NCI-H69 (cell line): ENCODE measurements at places on chromosomes 4 and X.

DNA sequence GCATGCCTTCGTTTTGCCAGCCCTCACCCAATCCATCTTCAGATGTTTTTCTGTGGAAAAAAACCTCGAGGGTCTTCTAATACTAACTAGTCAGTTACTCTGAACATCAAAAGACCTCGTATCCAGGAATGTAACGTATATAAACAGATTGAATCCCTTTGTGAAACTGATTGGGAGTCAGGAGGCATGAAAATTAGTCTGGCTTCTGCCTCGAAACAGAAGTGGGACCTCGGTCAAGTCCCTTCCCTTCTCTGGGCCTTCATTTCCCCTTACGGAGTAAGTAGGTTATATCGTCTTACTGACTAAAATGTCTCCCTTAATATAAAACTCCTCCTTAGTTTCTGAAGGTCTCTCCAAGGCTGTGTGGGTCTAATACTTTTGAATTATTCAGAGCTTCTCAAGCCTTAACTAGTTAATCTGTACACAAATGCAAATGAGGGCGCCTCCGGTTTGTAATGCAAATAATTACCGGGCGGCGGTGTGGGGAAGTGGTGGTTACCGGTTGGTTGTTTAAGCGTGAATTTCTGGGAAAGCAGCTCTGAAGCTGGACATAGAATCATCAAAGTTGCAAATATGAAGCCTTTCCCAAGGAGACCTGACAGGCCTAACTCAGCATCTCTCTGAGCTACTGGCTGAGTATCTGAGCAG lies 11.4 kb upstream of the NKRF start:
- DNase-seq = no peak

GRCh38 chrX:10698318-10698640 lies 77.9 kb upstream of the MID1 start:
- no peak for DNase-seq

GRCh38 chr4:74590476-74590875 lies 145.5 kb downstream of the AREG start:
- DNase-seq = no peak

DNA sequence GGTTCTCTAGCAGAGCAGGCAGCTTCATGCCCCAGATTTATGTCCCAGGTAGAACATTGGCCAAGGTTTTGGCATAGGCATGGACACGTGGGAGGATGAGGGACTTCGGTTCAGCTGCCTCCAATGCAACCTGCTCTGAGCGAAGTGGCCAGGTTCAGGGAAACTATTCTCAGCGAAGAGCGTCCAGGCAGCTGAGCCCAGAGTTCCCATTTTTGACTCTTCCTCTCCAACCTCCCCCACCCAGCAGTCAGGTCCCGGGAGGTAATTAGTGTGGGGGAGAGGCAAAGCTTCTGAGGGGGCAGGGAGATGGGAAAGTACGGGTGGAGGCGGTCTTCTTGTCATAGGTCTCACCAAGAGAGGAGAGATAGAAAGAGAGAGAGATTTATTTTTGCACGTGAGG lies 1.0 kb downstream of the GABRA4 start:
- DNase-seq = no peak

DNA sequence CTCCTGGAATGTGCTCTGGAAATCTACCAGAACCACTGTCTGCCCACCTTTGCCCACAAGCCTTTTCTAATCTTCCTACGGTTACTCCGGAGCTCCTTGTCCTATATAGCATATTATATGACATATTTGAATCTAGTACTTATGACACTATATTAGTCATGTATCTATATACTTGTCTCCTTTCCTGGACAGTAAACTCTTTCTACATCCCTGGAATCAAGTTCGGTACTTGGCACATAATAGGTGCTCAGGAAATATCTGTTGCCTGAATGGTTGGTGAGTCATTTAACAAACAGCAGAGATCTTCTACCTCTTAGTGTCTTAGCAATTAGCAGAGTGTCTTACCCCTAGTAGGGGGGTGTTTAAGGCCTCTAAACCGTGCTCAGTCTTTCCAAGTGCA lies 123.6 kb downstream of the RELL1 start:
- DNase-seq = no peak

GRCh38 chr4:17811078-17811603 lies 362 bp downstream of the NCAPG start:
- DNase-seq = peak; percentile 68

GRCh38 chr4:63348735-63349673 lies 1060.2 kb downstream of the TECRL start:
- no peak for DNase-seq

DNA sequence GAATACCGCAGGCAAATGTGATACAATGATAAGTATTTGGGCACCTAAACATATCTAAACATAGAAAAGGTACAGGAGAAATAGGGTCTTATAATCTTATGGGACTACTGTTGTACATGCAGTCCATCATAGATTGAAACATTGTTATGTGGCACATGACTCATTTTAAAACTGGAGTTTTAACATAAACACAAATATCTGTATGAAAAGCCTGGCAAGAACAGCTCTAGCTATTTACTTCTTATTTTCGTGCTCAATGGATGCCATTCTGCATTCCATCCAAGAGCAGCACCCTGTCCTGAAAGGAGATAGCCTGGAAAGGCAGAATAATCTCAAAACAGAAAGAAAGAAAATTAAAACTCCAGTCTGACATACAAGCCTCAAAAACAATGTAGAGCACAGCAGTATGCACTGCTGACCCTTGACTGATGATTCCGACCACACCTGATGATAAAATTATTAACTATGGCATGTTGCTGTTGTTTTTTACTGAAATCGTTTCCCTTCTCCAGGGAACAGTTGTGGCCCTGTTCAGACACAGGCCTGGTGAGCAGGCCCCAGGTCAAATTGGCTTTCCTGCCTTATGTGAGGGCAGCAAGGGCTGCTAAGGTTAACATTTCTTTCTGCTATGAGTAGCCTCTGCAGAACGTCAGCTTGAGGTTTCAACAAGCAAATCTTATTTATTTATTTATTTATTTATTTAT lies 152.7 kb downstream of the APBB2 start:
- DNase-seq = no peak

- DNase-seq = peak; percentile 11
Observed at GRCh38 chr4:11106759-11107158, 321.9 kb downstream of the HS3ST1 start.

DNA sequence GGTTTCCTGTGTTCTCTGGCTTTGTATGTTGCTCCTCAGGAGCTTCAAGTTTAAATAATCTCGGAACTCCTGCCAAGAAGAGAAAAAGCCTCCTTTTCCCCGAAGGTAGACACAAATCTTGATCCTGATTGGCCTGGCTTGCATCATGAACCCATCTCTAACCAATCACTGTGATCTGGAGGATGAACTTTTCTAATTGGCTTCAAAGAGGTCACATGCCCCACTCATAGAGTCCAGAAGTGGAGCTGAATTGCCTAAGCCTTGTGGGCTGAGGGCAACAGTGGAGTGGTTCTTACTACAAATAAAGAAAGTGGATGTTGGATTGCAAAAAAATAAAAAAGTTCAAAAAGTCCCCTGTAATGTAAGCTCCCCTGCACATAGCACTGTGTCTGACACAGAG lies 245.9 kb downstream of the MID1IP1 start:
- DNase-seq = no peak

- DNase-seq = no peak
Observed at GRCh38 chrX:458631-459061, 71.9 kb upstream of the PPP2R3B start.

GRCh38 chr4:78772526-78773091 lies 3.5 kb upstream of the BMP2K start:
- DNase-seq = no peak

DNA sequence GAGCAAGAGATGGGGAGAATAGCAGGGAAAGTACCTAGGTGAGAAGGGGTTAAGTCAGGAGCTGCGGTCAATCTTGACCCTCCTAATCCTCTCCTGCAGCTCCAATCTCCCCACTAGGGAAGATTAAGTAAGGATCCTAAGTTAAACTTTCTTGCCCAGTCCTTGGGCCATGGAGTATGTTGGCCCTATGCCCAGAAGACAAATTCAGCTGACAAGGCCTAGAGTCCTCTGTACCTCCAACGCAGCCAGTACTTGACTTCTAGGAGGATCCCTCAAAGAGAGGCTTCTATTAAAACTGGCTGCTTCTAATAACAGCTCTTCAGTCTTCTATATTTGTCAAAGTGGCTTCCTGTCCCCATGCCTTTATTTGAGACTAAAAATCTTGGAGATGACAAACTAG lies 1.4 kb downstream of the CLDN2 start:
- no peak for DNase-seq

GRCh38 chr4:101014417-101014816 lies 332.9 kb downstream of the PPP3CA start:
- peak; percentile 15 for DNase-seq

DNA sequence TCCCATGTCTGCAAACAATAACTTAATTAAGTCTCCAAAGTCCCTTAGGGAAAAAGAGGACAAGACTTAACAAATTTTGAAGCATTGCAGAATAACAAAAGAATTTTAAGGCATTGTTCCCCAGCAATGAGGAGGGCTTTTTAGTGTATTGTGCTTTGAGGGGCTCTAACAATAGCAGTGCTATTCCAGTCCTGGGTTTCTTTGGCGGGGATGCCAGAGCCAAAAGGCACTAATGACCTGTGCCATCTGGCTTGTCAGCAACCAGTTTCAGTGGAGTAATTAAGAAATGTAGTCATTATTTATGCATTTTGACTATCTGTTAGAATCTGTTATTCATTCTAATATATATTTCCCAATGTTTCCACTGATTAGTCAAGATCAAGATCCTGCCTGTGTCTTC lies 575.4 kb downstream of the SPRY1 start:
- DNase-seq = no peak

GRCh38 chrX:19883878-19884277 lies 3.5 kb downstream of the SH3KBP1 start:
- no peak for DNase-seq

DNA sequence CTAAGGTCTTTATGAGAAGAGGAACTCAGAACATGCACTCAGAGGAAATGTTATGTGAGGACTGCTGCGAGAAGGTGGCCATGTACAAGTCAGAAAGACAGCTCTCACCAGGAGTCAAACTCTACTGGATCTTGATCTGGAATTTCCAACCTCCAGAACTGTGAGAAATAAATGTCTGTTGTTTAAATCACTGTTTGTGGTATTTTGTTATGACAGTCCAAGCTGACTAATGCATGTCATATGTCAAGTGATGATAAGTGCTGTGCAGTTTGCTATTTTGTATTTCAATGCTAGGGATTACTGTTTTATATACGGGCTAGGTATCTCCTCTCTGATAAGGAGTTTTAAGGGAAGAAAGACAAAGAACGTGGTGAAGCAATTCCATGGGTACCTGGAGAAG lies 162.3 kb downstream of the CPEB2 start:
- DNase-seq = no peak

DNA sequence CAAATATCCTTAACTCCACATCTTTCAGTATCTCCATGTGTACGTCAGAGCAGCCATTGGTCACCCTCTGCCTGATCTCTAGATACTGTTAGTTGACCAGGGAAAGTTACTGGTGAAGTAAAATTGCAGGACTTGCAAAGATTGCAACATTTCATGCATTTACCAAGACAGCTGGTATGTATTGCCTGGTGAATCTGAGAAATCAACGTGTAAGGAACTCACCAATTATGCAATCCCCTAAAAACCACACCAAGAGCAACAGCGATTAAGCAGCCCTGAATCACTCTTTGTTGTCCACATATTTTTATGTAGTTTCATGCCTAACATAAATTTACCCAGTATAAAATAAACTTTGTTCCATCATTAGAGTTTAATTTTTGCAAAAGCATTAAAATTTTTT lies 271.2 kb downstream of the NLGN4X start:
- DNase-seq = no peak

DNA sequence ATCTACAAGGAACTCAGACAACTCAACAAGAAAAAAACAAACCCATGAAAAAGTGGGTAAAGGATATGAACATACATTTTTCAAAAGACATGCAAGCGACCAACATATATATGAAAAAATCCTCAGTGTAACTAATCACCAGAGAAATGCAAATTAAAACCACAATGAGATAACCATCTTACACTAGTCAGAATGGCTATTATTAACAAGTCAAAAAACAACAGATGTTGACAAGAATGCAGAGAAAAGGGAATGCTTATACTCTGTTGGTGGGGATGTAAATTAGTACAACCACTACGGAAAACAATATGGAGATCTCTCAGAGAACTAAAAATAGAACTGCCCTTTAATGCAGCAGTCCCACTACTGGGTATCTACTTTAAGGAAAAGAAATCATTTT lies 12.1 kb downstream of the NIPAL1 start:
- DNase-seq = no peak

- DNase-seq = no peak
Observed at GRCh38 chr4:174926958-174927357, 8.8 kb downstream of the ADAM29 start.

DNA sequence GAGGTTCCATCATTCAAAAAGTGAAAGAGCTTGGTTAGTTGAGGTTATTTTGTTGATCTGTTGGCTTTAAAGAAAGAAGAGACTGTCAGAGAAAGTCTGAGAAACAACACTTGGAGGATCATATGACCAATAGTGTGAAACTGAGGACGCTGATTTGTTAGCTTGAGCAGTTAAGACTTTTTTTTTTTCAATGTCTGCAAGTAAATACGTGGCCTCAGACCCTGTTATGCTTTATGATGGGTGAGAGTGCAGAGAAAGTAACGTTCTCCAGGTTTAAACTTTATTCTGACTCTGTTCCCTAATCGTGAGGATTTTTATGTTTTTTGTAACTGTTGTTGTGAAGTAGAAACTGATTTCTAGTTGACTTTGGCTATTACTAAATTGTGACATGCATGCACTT lies 45.9 kb downstream of the GAB1 start:
- peak; percentile 51 for DNase-seq

- peak; percentile 29 for DNase-seq
Observed at GRCh38 chr4:64857815-64858214, 448.6 kb upstream of the TECRL start.

DNA sequence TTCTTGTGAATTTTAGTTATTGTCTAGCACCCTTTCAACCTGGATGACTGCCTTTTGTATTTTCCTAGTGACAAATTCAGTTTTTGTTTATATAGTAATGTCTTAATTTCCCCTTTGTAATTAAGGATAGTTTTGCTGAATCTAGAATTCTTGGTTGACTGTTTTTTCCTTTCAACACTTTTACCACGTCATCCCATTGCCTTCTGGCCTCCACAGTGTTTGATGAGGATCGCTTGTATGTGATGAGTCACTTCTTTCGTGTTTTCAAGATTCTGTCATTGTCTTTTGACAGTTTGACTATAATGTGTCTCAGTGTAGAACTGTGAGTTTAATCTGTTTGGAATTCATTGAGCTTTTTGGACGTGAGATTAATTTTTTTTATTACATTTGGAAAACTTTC lies 30.1 kb downstream of the KDM6A start:
- DNase-seq = no peak

GRCh38 chr4:7295197-7295910 lies 103.0 kb downstream of the SORCS2 start:
- no peak for DNase-seq
